Activated CD4-positive, alpha-beta memory T cell treated with anti-CD3 and anti-CD28 coated beads for 36 hours (primary cell): ENCODE measurements at places on chromosomes 2 and 18.

GRCh38 chr2:78870343-78870967 is 155.0 kb upstream of the REG3G start:
- no peaks in the 10 kb centered on the region for H3K36me3 ChIP-seq
- no peaks in the 10 kb centered on the region for H3K27me3 ChIP-seq
- no peak for DNase-seq
- H3K4me3 ChIP-seq: no peak overlapping the region
- no peak overlapping the region for H3K27ac ChIP-seq

- DNase-seq: no peak
- H3K27ac ChIP-seq: no peak overlapping the region
- no peaks in the 10 kb centered on the region for H3K36me3 ChIP-seq
- no peaks in the 10 kb centered on the region for H3K27me3 ChIP-seq
These were observed 216.8 kb downstream of the CAMKMT start for GRCh38 chr2:44578471-44579093.

GRCh38 chr2:47076586-47077441 is 78.3 kb downstream of the STPG4 start:
- no peak overlapping the region for H3K27ac ChIP-seq
- DNase-seq: no peak
- H3K4me1 ChIP-seq: peaks cover 2% of the 10 kb centered on the region
- no peaks in the 10 kb centered on the region for H3K27me3 ChIP-seq

DNA sequence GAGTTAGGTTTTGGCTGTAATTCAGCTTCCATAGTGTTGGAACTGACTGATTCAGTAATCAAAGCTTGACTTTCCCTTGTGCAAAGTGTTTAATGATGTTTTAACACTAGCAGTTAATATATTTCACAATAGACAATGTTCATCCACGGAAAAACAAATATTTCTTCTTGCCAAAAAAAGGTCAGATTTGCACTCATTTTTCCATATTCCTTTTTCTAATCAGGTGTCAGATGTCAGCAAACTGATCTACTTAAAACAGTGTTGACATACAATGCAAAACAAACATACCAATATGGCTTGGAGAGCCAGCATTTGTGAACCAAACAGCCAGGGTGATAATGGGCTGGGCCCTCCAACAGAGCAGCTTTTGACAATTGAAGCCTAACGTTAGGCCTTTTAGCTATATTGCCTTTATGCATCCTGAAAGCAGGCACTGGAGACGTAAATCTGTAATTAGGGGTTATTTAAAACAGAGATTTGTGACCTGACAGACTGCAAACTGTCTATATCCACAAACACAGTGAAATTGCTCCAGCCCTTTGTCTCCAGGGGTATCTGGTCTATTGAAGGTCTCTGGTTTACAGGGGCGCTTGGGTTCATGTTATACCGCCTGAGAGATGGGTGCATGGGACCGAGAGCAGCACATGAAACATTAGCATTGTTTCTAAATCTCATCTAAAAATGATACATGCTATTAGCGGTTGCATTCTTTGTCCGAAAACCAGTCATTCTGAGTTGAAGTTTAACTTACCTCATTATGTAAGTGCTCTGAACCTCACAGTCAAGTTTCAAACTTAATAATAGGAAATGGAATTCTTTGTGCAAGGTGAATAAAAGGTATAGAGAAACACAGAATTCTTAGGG is 7.1 kb upstream of the CDCA7 start:
- no peaks in the 10 kb centered on the region for H3K36me3 ChIP-seq
- H3K4me1 ChIP-seq: no peaks in the 10 kb centered on the region
- H3K27ac ChIP-seq: no peak overlapping the region
- DNase-seq: no peak
- no peak overlapping the region for H3K4me3 ChIP-seq

DNA sequence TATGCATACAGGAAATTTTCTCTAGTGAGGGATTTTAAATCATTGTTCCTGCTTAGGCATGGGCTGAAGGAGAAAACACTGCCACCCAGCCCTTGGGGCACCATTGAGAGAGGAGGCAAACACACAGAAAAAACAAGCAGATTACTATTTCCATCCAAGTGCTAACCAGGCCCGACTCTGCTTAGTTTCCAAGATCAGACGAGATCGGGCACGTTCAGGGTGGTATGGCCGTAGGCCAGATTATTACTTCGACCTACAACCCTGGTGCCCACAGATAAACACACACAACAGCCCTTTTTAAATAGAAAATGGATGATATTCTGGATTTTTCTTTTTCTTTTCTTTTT is 45.4 kb upstream of the RHOB start:
- no peak overlapping the region for H3K27ac ChIP-seq
- H3K27me3 ChIP-seq: peaks cover 4% of the 10 kb centered on the region
- no peaks in the 10 kb centered on the region for H3K4me1 ChIP-seq
- no peak overlapping the region for H3K4me3 ChIP-seq
- DNase-seq: no peak

- H3K36me3 ChIP-seq: no peaks in the 10 kb centered on the region
- no peak for DNase-seq
- peaks cover 12% of the 10 kb centered on the region for H3K27me3 ChIP-seq
- H3K4me1 ChIP-seq: no peaks in the 10 kb centered on the region
- no peak overlapping the region for H3K27ac ChIP-seq
- no peak overlapping the region for H3K4me3 ChIP-seq
These were observed 78.4 kb upstream of the ZNF516 start for GRCh38 chr18:76573325-76574025.
